Fibroblast of skin of left quadriceps (primary cell): ENCODE measurements at places on chromosomes 12 and 14.

DNA sequence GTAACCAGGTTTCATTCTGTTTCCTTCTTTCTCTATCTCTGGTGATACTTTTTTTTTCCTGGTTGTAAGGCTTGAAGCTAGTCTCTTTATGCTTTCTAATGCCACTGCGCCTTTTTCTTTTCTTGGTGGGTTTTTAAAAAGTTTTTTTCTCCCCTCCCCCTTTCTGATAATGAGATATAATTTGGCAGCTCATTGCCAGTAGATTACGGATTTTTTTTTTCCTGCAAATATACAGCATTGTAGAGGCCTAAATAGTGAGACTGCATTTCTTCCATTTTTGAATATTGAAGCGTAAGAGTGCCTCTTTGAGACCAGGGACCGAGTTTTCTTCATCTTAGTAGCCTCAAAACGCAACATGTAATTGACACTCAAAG lies 1.1 kb downstream of the PAPOLA start:
- no peak for DNase-seq

GRCh38 chr12:127178463-127178862 lies 1088.5 kb upstream of the TMEM132C start:
- DNase-seq: no peak

GRCh38 chr12:120736404-120737331 lies 11.0 kb downstream of the ACADS start:
- DNase-seq: no peak

- no peak for DNase-seq
These were observed 14.4 kb upstream of the HIP1R start for GRCh38 chr12:122820838-122821271.

- DNase-seq: no peak
These were observed 47.9 kb downstream of the GTF2A1 start for GRCh38 chr14:81172881-81173280.
